Cardiac septum (tissue), 1 donor: ENCODE measurements at places on chromosomes 16 and 17. TPM values are rescaled to one million over a fixed set of nuclear protein-coding genes. Genes with fewer than 3 reads are reported as not detected.

Gene CNTNAP1
- 7.0 TPM for total RNA-seq

Gene THOC6
- total RNA-seq: 13.9 TPM

Gene NPIPA2
- 4.5 TPM for total RNA-seq

Gene SGCA
- 159 TPM for total RNA-seq

Gene UMOD
- not detected for total RNA-seq

Gene IL21R
- 1.4 TPM for total RNA-seq

Gene TEKT1
- not detected for total RNA-seq

Gene TBX2
- 17.2 TPM for total RNA-seq

Gene CLEC18B
- total RNA-seq: 0.38 TPM

Gene CDRT4
- 1.8 TPM for total RNA-seq

Gene C1QTNF8
- not detected for total RNA-seq

Gene JMJD8
- total RNA-seq: 50.5 TPM

Gene RIPOR1
- total RNA-seq: 102 TPM

Gene GNGT2
- total RNA-seq: 1.2 TPM

Gene P2RX1
- 5.1 TPM for total RNA-seq

Gene ICAM2
- 22.0 TPM for total RNA-seq

Gene TMUB2
- total RNA-seq: 20.5 TPM

Gene B3GNT9
- total RNA-seq: 12.4 TPM

Gene KRT31
- total RNA-seq: not detected

Gene PYCARD
- total RNA-seq: 3.2 TPM

Gene SLFN13
- total RNA-seq: 4.8 TPM

Gene WSCD1
- 1.4 TPM for total RNA-seq

Gene SLC26A11
- total RNA-seq: 8.3 TPM

Gene RAC3
- total RNA-seq: 0.65 TPM

Gene CETP
- total RNA-seq: not detected

Gene TPPP3
- 9.6 TPM for total RNA-seq

Gene TPSB2
- 5.5 TPM for total RNA-seq

Gene LRRC37A
- 0.32 TPM for total RNA-seq

Gene MMP2
- total RNA-seq: 83.8 TPM

Gene SCN4A
- total RNA-seq: 0.22 TPM

Gene DOC2B
- 6.4 TPM for total RNA-seq

Gene TP53TG3F
- not detected for total RNA-seq

Gene PIK3R5
- 2.0 TPM for total RNA-seq

Gene TAT
- not detected for total RNA-seq

Gene MVP
- 60.2 TPM for total RNA-seq

Gene ASB16
- 8.9 TPM for total RNA-seq

Gene HOXB2
- 4.9 TPM for total RNA-seq

Gene KRTAP4-16
- total RNA-seq: not detected

Gene CHST6
- total RNA-seq: 4.5 TPM

Gene IRX5
- 15.4 TPM for total RNA-seq

Gene CCL3
- total RNA-seq: 0.86 TPM

Gene MYO15A
- 0.70 TPM for total RNA-seq

Gene MYH2
- total RNA-seq: 0.22 TPM

Gene INCA1
- total RNA-seq: 1.8 TPM

Gene CHD9NB
- 1.0 TPM for total RNA-seq

Gene CCL23
- total RNA-seq: not detected

Gene PTGES3L
- 51.2 TPM for total RNA-seq

Gene ABCC6
- total RNA-seq: 0.38 TPM

Gene CCL14
- 6.7 TPM for total RNA-seq

Gene CLEC19A
- total RNA-seq: not detected

Gene C16orf96
- 0.11 TPM for total RNA-seq

Gene EVPLL
- not detected for total RNA-seq

Gene SPATA32
- not detected for total RNA-seq

Gene HCFC1R1
- 41.3 TPM for total RNA-seq

Gene CDRT15L2
- total RNA-seq: not detected

Gene SMARCE1
- total RNA-seq: 77.7 TPM

Gene LPCAT2
- total RNA-seq: 8.5 TPM

Gene KIF2B
- total RNA-seq: not detected

Gene EPX
- total RNA-seq: not detected
